ENCODE measurements at places on chromosomes 7 and 10. TPM values are rescaled to one million over a fixed set of nuclear protein-coding genes. Genes with fewer than 3 reads are reported as not detected.

DNA sequence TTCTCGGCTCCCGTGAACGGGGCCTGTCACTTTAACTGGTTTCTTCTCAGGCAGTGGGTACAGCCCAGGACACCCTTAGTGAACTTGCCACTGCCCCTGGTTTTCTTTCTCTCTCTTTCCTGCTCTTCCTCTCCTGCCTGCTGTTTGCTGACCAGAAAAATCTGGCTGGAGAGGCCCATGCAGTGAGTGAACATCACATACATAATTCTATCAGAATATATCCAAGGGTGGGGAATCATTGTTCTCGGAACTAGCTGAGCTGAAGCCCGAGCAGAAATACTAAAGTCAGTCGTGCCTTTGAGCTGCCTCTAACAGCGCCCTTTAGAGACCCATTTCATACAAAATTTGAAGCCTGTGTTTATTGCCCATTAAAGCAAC, 501.5 kb upstream of the GALNT17 start:
- DNase-seq, result no peak

GRCh38 chr10:33067917-33068316, 109.9 kb upstream of the ITGB1 start:
- DNase-seq, result no peak

The VPS50 gene
- total RNA-seq, result 16.7 TPM

- DNase-seq, result no peak
Measured at GRCh38 chr7:79281426-79281825, 172.0 kb downstream of the MAGI2 start.

The CALML3 gene
- total RNA-seq, result not detected

DNA sequence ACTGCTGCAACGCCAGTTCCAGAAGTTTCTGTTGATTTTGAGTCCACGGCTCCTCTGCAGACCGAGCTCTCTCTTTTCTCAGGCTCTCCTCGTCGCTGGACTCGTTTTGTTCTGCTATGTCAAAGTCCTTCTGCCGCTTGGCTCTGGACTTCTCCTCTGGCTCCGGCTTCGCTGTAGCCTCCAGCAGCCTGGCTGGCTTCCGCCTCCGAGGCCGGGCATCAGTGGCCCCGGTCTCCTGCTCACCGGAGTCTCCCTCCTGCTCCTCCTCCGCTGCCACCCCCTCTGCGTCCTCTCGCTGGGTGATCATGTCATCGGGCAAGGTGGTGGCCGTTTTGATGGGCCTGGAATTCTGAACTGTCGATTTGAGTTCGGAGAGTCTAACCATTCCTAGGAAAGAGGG, 225.2 kb downstream of the MLLT10 start:
- no peak for DNase-seq

The OR6B1 gene
- total RNA-seq, result not detected

The FAM221A gene
- total RNA-seq, result 2.3 TPM

GRCh38 chr7:107387573-107388219, 82.2 kb upstream of the GPR22 start:
- no peak for DNase-seq

- no peak for DNase-seq
Measured at GRCh38 chr7:40135317-40135610, 459 bp downstream of the SUGCT start.

DNA sequence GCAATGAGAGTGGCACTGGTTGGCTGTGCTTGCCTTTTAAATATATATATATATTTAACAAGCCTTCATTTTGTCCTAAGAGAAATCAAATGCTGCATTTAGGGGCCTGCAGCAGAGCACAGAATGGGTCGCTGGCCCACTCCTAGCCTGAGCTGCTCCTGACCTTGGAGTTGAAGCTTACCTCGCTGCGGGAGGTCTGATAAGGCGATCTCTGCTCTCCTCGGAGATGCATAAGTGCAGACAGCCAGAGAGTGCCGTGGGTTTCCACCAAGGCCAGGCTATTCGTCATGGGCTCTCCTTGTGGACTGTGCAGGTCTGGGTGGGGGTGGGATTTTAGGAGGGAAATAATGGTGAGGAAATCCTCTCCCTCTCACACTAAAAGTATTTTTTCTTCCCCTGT, 99.5 kb upstream of the IKZF1 start:
- DNase-seq, result no peak

DNA sequence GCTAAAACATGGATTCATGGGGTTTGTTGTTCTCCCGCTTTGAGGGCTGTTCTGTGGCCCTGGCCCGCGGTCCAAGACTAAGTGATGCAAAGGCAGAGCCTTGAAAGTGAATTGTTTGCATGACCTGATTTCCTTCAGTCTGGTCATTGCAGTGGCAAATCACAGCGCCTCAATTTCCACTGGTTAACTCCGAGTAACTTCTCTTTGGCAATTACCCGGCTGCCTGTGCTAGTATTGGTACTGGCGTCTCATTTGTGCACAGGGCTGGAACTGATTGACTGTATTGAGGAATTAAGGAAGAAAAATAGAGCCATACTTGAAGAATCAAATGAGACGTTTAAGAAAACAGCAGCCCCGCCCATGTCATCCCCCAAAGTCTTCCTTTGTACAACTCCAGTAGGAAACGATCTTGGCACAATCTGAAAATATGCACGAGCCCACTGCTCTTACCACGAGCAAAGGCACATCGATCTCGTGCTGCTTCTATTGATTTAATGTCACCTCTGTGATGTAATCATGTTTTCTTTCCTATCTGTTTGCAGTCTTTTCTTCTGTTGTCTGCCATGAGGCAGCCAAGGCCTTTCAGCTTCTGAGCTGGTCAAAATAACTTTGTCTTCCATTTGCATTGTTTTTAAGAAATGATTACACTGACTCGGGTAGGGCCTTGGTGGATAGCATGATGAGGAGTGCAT, 60.6 kb upstream of the SHH start:
- no peak for DNase-seq

The PDK4 gene
- total RNA-seq, result 1.9 TPM

The TRPV5 gene
- not detected for total RNA-seq

- no peak for DNase-seq
Measured at GRCh38 chr10:59903871-59904270, 2.5 kb downstream of the CCDC6 start.

The EFCAB10 gene
- not detected for total RNA-seq

The AKR1C1 gene
- 1.7 TPM for total RNA-seq

DNA sequence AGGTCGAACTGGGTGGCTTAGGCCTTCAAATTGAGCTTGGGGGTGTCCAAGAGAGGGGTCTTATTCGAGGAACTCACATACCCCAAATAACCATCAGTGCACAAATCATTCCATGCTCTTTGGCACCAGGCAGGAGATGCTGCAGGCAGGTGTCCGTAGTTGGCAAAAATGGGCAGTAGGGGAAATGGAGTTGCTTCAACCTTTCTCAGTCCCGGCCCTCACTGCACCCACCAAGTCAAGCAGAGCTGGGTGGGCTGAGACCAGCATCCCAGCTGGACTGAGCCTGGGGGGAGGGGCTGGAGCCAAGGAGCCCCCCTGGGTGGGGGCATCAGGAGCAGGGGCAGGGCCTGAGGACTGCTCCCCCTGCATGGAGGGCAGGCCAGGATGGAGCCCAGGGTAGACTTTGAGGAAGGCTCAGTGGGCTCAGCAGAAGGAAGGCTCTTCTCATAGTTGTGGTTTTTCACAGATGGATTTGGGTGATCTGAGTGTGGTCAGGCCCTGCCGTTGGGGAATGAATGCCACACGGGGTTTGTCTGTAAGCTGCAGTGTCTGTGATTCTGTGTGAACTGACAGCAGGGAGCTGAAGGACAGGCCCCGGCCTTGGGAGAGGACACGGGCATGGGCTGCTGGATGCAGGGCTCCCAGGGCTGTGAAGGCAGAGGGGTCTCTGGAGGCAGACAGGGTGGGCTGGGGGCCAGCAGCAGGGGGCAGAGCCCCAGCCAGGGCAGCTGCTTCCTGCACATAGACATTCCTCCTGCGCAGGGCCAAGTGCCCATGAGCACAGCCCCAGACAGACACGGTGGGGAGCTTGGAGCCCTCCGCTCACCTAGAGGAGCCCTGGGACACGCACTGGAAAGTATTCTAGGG, 144.5 kb downstream of the ADCY1 start:
- no peak for DNase-seq

GRCh38 chr10:73948947-73949633, 38.2 kb downstream of the PLAU start:
- DNase-seq, result no peak

The NME8 gene
- not detected for total RNA-seq

DNA sequence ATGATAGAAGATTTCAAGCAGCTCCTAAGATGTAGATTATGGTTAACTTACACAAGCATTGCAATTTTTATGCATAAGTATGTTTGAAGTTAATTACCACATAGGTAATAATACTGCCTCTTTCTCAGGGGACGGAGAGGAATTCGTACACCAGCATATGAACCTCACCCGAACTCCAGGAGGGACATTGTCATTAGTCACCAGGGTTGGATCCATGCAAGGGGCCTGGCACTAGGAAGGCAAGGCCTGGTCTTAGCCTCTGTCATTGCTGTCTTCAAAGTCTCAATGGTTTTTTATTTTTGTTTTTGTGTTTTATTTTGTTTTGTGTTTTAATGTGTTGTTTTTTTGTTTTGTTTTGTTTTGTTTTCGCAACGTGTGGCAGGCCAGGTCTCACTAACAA, 145.6 kb upstream of the PPP2R2D start:
- no peak for DNase-seq

The MEOX2 gene
- total RNA-seq, result 8.9 TPM

DNA sequence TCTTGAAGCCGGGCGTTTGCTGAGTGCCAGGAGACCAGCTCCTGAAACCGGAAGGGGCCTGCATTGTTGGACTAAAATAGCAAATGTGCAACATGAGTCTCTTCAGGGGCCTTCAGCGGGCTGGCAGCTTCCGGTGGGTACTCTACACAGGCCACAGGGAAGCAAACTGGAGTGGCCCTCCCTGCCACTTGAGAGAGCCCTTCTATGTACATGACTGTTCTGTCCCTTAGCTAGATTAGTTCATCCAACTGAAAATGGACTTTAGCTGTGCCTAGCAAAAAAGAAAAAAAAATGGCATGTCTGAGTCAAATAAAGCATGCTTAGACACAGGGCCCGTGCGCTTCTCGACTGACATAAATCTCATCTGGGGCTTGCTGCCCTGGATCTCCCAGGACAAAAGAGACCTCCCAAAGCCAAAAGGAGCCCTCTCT, 115.3 kb upstream of the TCF7L2 start:
- no peak for DNase-seq

The ENTPD1 gene
- 5.2 TPM for total RNA-seq

DNA sequence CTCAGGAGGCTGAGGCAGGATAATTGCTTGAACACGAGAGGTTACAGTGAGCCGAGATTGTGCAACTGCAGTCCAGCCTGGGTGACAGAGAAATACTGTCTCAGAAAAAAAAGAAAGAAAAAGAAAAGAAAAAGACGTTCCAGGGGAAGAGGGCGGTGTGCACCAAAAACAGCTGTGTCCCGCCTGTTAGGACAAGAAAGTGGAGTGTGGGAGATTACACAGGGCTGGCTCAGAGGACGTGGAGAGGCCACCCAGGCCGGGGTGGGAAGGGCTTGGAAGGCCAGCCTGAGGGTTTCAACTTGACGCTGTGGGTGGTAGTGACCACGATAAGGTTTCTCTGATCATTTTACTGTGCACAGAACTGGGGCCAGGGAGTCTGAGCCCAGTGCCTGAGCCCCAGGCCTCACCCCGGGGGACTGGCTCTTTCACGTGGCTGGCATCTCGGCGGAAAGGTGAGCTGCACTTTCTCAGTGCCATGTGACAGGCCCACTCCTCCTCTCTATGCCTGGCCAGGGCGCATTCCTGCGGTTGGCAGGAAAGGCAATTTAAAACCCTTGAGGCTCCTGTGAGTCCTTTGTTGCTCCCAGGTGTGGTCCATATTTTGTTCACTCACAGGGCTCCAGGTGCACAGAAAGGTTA, 13.9 kb downstream of the RHBDD2 start:
- DNase-seq, result no peak

The LAMB1 gene
- 405 TPM for total RNA-seq

The TET1 gene
- 9.9 TPM for total RNA-seq

- DNase-seq, result no peak
Measured at GRCh38 chr10:99233689-99234037, 2.0 kb downstream of the HPSE2 start.

- DNase-seq, result no peak
Measured at GRCh38 chr10:127102176-127102575, 94.2 kb downstream of the INSYN2A start.

- no peak for DNase-seq
Measured at GRCh38 chr10:102431452-102432124, 786 bp downstream of the CUEDC2 start.

DNA sequence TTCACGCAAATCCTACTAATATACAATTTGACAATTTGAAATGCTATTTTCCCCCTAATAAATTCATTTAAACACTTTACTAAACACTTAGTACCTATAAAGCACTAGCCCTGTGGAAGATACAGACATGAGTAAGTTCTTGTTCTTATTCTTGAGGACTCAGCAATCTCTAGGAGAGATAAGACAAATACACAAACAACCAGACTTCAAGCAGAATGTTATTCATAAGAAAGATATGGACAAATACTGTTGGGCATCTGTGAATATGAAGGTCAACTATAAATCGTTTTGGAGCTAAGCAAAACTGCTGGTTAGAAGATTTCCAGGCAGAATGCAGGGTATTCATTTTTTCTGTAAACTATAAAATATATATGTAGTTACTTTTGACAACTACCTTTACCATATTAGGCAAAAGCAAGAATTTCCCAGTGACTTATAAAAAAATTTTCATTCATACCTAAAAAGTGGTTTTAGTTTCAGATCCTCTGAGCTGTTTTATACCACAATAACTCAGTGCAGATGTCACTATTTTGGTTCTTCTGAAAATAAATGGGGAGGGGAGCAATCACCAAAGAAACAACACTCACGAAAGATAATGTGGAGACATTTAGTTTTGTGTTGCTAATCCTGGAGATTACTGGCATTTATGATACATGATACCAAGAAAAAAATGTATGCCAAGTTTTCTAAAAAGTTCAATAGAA, 3.8 kb downstream of the VPS41 start:
- no peak for DNase-seq

The SPDYE11 gene
- total RNA-seq, result not detected

The DENND2A gene
- total RNA-seq, result 16.0 TPM

- DNase-seq, result no peak
Measured at GRCh38 chr7:2821842-2822507, 22.1 kb downstream of the GNA12 start.

The NT5C3A gene
- total RNA-seq, result 15.6 TPM

GRCh38 chr7:85627791-85628586, 441.1 kb upstream of the SEMA3D start:
- DNase-seq, result no peak

The COBL gene
- not detected for total RNA-seq

DNA sequence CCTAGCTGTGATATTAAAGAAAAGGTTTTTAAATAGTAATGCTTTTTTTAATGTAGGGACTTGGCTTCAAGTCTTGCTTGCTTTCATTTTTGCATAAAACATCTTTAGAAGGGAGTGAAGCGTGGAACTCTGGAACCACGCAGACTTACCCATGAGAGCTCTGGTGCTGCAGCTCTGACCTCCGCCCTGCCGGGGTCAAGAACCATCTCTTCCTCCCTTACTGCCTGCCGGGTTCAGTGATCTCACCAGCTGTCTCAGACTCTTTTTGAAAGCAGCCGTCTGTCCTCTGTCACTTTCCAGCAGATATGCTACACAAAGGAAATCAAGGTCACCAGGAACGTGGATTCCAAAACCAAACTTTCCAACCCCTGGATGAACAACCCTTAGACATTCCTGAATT, 353.8 kb downstream of the GPR37 start:
- no peak for DNase-seq
